ENCODE measurements at places on chromosomes 7 and 10.
A peak's percentile ranks its signal among the peaks of the same experiment; 100 is the strongest.

DNA sequence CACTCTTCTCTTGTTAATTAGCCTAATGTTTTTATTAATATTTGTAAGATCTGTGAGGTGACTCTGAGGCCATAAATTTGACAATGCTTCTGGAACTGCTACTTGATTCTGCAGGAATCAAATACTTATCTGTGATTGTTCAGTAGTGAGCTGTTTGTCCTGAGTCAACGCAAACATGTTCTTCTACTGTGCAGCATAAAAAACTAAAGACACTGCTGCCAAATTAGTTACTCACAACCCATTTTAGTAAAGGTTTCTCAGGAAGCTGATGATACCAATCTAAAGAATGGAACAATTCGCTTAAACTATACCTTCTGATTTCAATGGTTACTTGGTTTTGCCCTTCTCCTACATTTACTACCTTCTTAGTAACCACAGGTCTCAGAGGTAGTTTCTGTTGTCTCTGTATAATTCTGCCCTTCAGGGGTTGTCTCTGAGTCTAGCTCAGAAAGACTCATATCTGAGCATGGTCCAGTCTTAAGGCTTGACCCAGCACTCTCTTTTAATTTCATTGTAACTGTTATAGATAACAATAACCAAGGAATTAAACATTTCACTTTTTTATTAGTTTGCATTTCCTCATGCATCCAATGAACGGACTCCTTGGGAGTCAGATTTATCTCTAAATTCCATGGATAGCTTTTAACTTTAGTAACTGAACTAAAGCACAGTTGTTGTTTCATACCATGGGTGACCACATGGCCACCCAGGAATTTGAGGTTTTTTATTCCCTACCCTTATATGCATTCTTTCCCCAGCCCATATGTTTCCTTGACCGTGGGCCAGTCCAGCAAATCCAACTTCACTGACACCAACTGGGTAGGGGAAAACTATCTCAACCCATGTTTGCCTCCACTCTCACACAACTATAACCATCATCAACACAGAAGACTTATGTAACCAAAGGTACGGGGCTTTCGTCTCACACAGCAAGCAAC is 309.5 kb upstream of the TEX47 start:
- no peak for DNase-seq

- DNase-seq, result no peak
These were observed 141.4 kb upstream of the HABP2 start for GRCh38 chr10:113411456-113411855.

DNA sequence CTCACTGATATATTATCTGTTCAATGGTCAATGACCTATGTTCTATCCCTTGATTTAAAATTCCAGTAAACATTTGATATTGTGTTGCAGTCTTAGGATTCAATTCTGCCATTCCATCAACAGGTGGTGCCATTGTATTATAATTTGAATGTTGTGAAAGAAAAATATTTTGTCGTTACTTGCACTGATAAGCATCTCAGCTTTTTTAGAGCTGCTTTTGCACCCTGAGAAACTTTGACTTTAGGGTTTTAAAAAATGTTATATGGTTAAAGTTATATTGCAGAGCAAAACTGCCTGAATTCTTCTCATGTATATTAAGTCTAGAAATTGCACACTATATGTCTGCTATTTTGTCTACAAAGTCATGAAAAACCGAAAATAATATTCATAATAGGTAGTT is 18.8 kb upstream of the MINDY3 start:
- no peak for DNase-seq

GRCh38 chr10:14124941-14125340 is 205.8 kb downstream of the FRMD4A start:
- DNase-seq, result no peak

DNA sequence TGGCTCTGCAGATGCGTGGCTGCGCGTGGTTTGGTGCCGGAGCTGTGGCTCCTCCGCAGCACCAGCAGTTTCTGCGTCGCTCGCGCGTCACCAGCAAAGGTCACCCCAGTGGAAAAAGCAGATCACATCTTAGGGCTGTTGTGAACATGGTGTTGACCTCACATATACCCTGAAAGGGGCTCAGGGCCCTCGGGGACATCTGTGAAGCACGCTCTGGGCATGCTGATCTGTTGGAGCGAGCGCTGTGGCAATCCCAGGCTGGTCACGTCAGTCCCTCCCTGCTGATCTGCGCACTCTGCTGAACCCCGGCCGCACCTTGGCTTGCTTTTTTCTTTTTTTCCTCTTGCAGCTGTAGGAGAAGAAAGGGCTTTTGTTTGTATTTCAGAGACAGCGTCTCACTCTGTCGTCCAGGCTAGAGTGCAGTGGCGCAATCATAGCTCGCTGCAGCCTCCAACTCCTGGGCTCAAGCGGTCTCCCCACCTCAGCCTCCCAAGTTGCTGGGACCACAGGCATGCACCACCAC is 33.3 kb upstream of the AP5Z1 start:
- DNase-seq, result no peak

- no peak for DNase-seq
These were observed 488.3 kb upstream of the NRP1 start for GRCh38 chr10:33822774-33823173.

DNA sequence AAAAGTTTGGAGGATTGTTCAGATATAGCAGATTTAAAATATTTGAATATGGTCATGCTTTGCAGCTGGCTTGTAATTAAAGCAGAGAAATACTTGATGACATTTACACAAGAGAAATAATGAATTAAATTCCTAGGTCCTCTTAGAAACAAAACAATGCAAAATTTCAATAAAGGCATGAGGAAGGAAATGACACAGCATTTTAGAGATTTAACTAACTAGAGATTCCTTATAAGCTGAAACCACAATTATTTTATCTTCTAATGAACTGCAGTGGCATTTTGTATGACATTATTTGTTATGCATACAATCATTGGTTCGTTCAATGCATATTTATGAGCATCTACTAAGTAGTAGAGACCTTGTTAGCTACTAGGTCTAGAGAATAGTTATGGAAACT is 490.9 kb downstream of the ZWINT start:
- no peak for DNase-seq

GRCh38 chr10:120891365-120891764 is 40.2 kb downstream of the WDR11 start:
- DNase-seq, result no peak

- DNase-seq, result no peak
These were observed 3.3 kb downstream of the PITRM1 start for GRCh38 chr10:3169271-3169670.

- DNase-seq, result no peak
These were observed 411.3 kb downstream of the KIF20B start for GRCh38 chr10:90112681-90113080.

GRCh38 chr7:44477938-44478337 is 12.5 kb downstream of the NUDCD3 start:
- no peak for DNase-seq

DNA sequence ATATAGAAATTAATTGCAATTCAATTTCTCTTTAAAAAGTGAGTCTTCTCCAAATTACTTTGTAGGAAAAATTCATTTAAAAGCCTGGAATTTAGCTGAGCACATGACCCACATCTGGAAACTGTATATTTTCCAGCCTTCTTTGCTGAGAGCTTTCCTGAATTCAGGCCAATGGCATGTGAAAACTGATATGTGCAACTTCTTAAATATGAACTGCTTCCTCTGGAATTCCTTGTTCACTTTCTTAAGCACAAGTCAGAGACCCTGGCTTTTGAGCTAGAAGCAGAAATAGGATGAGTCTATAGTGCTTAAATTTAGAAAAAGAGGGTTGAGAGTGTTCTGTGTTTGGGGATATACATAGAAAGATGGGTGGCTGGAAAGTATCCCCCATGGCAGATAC is 365.1 kb upstream of the MTPN start:
- no peak for DNase-seq

DNA sequence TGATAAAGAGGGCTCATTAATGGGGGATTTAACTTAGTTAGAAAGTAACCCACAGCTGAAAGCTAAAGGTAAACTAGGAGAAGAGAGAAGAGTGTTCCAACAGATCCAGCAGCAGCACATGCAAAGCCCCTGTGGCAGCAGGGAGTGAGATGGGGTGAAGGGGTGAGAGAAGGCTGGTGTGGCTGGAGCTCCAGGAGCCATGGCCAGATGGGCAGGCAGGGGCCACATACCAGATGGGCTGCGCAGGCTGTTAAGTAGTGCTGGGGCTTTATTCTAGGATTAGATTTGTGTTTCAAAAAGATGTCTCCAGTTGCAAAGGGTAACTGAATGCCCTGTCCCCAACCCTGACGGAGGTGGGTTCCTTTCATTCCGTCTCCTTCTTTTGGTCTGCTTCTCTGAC is 33.2 kb downstream of the HIF1AN start:
- DNase-seq, result no peak

DNA sequence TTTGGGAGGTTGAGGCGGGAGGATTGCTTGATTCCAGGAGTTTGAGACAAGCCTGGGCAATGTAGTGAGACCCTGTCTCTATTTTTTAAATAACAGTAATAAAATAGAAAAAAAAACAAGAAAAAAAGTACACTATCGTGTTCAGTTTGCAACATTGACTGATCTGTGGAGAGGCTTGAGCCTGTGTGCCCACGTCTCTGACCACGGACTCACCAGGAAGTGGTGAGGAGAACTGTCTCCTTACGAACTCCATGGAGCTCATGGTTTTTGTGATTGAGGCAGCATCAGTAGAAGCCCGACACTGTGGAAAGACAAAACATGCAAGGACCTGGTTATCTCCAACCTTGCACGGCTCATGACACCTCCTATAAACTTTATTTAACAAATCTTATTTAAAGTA is 23.9 kb upstream of the DNAJB6 start:
- DNase-seq, result no peak

DNA sequence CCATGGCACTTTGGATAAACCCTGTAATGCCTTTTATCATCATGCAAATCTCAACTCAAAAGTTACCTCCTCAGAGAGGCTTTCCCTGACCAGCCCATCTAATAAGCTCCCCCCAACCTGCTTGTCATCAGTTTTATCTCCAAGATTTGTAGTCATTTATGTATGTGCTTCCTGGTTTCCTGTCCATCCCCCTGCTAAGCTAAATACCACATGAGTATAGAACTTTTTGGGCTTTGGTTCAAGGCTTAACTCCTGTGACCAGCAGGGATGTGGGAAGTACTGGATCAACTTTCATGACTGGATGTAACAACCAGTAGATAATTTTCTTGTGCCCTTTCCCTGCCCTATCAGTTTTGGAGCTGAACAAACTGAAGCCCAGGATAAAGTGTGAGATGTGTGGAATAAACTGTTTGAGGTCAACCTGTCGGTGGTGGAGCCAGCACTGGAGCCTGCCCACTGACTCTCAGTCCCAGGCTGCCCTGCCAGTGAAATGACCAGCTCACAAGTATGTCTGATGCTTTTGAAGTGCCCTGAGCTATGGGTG is 148.6 kb downstream of the CYP26A1 start:
- DNase-seq, result no peak

DNA sequence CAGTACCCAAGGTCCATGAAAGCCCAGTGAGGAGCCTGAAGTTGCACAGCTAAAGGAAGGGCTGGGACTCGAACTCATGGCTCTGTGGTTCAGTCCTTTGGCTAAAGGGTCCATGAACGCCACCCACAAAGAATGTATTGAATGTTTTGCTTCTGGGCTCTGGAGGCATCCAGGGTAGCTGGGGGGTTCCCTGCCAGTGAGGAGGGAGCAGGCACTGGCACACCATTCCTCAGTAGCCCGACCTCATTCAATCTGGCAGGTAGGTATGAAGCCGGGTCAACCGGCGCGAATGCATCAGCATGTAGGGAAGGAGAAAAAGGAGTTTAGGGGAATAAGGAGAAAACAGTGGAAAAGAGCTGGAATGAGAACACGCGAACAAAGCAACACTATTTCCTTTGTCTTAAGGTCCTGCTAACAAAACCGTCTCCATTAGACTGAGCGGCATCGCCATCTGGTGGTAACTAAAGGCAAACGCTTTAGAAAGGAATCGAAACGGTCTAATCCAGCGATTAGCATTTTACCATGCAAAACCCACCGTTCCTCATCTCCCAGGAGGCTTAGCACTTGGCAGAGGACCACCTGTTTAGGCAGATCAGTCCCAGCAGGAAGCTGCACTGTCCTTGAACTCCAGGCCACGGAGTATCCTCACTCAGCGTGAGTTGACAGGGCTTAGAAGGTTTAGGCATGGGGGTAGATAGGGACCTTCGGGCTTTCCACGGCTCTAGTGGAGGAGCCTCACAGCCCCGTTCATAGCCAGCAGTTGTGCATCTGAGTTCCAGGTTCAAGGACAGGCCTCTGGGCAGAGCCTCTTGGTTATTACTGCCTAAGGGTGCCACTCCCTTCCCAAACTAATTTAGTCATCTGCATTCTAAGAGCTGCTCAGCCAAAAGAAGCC is 122.8 kb downstream of the UBE2H start:
- DNase-seq, result peak; percentile 57

GRCh38 chr7:46143949-46144917 is 223.2 kb upstream of the IGFBP3 start:
- no peak for DNase-seq

GRCh38 chr7:151225948-151226510 is 976 bp downstream of the ABCF2 start:
- no peak for DNase-seq

DNA sequence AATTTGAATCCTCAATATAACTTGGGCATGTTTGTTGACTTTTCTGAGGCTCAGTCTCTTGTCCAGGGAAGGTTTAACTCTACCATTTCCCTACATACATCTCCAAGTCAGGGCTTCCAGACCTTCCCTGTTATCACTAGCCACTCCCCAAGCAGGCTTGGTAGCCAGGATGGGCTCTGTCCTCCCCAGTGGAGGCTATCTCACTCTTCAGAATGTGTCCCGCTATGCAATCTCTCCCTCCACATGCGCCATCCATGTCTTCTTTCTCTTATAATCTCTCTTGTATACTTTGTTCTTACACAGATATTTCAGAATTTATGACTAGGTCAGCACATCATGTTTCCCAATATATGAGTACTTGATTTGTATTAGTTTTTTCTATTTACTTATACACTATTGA is 310.4 kb downstream of the HGF start:
- DNase-seq, result no peak

- no peak for DNase-seq
These were observed 96.1 kb upstream of the KCNIP2 start for GRCh38 chr10:101939729-101940128.

DNA sequence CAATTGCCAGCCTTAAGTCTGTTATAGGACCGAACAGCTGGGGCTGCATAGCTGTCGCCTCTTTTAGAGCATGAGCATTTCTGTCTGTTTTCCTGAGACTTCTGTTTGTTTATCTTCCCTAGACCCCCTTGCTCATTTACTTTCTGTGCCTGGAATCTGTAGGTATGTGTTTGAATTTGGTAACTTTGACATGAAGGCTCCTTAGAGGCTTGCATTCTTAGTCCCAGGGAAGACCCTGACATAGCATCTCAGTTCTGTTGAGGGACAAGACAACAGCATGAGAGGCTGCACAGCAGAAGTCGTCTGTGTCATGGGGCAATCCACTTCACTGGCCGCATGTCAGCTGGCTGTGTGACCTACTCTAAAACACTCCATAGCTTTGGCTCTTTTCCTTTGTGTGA is 58.7 kb downstream of the KLHDC10 start:
- no peak for DNase-seq

GRCh38 chr7:120168066-120168465 is 104.9 kb upstream of the KCND2 start:
- no peak for DNase-seq

GRCh38 chr10:127018298-127018650 is 113.0 kb downstream of the DOCK1 start:
- DNase-seq, result no peak
